Central memory CD8-positive, alpha-beta T cell (primary cell): ENCODE measurements at places on chromosomes 11 and 22.

DNA sequence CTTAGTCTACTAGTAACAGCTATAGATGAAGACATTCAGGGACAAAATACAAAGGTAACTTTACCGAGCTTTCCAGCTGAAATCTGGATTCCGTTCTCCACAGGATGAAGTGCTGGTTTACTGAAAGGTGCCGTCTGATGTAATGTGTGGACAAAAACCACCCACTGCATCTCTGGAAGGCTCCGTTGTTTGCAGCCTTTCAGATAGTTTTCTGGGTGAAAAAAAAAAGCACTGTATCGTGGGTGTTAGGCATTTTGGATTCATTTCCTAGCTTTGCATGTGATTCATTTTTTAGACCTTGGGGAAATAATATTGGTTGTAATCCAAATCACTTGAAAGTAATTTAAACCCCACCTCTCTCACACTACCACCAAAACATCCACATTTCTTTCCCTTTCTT, 10.4 kb downstream of the JAM3 start:
- no peak for DNase-seq

DNA sequence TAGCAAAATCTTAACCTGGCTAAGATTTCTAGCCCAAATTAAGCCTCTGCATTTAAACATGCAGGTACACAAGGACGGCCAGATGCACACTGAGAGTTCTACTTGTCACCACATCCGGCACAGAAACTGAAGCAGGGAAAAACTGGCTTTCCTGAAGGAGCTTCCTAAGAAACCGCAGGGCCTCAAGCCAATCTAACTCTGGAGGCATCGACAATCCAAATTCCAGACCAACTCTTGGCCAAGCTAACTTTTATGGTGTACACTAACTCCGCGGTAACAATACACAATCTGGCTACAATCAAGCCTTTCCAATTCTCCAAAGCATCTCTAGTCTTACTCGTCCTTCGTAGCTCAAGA, 1.2 kb downstream of the MSANTD2 start:
- no peak for DNase-seq

DNA sequence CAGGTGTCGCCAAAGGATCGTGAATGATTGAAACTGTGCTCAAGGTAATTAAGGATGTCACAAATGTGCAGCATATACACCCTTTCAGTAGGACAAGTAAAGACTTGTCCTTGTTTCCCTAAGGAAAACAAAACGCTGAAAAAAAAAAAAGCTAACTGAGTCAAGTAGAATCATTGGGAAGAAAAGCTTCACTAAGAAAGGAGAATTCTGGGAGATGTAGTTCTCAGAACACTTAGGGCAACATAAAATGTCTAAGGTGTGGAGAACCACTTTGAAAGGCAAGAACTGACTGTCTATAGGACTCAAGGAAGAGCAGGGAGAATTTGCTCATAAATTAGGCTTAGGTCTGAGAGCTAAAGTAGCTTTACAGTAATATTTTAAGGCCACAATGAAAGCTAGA, 2.9 kb upstream of the OR5T1 start:
- DNase-seq: no peak

DNA sequence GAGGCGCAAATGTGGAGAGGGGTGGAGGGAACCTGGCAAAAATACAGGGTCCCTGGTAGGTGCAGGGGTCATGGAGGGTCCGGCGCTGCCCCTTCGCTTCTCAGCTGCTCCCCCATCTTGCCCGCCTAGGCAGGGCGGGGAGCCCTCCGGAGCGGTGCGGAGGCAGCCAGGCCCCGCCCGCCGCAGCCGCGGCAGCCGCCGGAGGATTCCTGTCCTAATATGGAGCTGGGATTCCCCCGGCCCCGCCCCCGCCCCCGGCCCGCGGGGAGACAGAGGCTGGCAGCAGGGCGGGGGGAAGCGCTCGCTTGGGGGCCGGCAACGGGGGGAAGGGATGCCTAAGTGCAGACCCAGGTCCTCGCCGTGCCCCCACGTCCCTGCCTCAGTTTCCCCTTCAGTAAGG, 1.0 kb upstream of the NPAS4 start:
- DNase-seq: no peak

DNA sequence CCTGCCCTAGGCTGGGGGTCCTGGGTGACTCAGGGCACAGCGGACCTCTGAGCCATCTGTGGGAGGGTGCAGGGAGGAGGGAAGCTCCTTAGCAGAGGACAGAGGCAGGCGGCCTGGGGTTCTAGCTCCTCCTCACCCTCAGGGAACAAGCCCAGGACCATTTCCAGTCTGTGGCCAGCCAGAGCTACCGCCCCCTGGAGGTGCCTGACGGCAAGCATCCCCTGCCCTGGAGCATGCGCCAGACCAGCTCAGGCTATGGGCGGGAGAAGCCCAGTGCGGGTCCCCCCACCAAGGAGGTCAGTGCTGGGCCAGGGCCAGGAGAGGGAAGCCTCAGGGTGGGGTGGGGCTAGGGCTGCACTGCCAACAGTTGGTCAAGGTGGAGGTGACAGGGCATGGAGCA, 26.0 kb upstream of the LRRC10B start:
- DNase-seq: no peak

- DNase-seq: no peak
Observed at GRCh38 chr11:12803086-12803826, 129.0 kb downstream of the TEAD1 start.

DNA sequence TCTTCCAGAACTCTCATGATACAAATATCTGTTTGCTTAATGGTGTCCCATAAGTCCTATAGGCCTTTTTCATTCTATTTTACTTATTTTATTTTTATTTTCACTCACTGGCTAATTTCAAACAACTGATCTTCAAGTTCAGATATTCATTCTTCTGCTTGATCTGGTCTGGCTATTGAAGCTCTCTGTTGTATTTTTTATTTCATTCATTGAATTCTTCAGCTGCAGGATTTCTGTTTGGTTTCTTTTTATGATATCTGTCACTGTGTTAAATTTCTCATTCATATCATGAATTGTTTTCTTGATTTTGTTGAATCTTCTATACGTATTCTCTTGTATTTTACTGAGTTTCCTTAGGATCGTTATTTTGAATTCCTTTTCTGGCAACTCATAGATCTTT, 2.6 kb upstream of the OR10A3 start:
- DNase-seq: no peak

DNA sequence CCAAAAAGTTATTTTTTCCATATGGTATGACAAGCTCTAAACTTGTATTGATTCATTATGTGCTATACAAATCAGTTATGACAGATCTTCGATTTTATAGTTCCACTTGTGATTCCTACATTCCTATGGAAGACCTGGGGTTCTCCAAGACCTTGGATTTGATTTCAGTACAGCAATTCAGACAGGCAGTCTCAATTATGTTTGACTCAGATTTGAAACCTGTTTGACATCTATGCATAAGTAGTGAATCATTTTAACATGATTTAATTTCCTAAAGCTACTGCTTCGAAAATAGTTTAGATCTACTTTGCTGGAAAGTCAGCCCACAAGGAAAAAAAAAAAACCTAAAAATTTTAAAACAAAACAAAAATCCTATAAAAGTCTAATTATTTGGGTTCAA, 820.4 kb downstream of the LUZP2 start:
- no peak for DNase-seq

GRCh38 chr11:128666397-128666796, 27.5 kb upstream of the FLI1 start:
- no peak for DNase-seq

- DNase-seq: no peak
Observed at GRCh38 chr11:107710301-107710700, 1.6 kb downstream of the SLN start.

- DNase-seq: no peak
Observed at GRCh38 chr11:9304178-9304577, 10.2 kb downstream of the TMEM41B start.

DNA sequence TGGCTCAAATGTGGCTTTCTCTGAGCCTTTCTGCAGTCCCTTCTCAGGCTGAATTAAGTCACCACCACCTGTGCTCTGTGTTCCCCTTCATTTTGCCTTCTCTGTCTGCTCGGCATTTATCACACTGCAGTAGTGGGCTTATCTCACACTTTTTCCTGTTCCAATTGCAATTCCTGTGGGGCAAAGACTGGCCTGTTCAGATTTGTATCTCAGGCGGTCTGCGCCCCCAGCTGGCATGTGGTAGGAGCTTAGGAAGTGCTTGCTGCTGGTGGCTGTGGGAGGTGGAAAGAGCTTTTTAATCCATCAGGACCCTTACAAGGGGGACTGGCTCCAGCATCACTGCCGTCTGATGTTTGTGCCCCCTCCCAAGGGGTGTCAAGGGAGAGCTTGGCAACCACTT, 21.2 kb downstream of the BMAL1 start:
- DNase-seq: no peak

GRCh38 chr11:14346303-14346955, 12.6 kb downstream of the RRAS2 start:
- DNase-seq: no peak

DNA sequence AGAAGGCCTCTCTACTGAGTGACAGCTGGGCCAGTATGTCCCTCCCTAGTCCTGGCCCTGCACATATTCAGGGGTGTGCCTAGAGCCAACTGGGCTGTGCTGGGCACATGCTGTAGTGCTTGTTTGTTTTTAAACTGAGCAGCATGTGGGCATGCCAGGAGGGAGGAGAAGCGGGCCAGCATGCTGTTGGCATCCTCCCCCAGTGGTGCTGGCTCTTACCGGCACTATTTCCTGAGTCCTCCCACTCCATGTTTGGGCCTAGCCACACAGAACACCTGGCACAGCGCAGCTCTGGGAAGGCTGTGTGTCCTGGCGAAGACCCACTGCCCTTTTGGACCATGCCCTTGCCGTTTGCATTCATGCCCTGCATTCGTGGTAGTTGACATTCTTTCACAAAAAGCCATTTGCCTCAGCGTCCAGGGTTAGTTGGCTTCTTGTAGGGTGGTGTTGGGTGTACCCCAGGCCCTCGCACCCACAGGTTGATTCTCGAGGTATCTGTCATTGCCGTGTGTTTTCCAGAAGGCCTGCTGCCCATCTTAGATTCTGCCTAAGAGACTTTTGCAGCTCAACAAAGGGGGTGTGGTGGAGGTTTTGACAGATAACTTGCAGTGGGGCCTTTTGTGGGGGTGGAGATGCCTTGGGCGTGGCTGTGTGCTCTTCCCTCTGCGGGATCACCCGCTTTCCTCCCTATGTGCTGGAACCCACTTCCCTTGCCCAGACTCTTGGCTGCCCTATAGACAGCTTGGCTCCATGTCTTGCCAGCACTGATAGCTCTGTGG, 13.6 kb downstream of the DGCR8 start:
- DNase-seq: no peak

DNA sequence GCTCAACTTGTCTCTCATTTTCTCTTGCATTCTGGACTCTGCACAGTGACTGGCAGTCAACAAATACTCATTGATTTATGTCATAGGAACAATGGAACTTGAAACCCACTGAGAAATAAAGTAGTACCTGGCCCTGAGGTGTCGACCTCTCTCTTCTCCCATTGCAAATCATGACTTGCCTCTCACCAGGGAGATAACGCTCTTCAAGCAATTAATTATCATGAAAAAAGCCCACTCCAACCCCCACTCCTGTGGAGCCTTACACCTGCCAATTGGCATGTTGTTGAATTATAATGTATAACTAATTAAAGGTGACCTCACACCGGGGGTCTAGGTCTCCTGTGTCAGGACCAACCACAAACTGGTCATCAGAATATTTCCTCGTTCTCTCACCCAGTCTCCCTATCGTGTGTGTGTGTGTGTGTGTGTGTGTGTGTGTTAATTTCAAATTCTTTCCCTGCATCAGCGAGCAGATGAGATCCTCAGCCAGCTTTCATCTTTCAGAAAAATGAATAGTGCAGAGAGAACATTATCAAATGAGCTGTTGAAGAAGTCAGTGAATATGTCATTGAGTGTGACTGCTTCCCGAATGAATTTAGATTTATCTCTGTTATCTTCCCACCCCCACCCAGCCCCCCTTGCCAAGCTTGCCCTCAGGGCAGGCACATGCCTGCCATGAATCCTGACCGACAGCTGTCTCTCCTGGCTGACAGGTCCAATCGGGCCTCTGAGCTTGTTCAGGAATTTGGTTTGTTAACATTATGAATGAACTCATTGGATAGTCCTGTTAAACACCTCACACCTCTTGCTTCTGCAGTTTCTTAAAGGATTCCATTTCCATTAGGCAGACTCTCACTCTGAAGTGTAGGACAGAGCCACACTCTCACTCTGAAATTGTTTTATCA, 357.4 kb downstream of the INSC start:
- DNase-seq: no peak

DNA sequence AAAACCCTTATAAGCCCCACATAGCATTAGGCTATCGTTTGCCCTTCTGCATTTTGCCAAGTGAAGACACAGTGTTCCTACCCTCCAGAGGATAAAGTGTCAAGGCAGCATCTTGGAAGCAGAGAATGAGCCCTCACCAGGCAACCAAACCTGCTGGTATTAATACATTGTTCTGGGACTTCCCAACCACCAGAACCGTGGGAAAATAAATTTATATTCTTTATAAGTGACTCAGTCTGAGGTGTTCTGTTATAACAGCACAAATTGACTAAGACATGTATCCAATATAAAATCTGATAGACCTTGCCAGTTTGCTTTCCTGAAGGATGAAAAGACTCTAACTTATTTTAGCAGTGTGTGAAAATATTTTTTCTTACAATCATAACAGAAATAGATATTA, 792.5 kb upstream of the LRRC4C start:
- no peak for DNase-seq

- no peak for DNase-seq
Observed at GRCh38 chr11:3058753-3059664, 1.8 kb upstream of the CARS1 start.

DNA sequence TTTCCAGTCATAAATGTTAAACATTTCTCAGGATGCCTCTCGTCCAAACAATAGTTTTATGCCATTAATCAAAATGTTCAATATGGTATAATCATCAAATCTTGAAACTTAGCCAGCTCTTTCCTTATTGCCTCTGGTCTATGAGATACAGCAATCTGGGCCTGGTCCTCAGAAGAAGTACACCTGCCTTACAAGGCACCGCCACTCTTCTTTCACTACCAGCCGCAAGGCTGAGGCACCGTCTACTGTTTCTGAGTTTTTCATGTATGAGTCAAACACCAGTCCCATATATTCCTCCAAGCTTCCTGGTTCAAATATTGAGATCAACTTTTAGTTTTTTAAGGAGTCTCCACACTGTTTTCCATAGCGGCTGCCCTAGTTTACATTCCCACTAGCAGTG, 600.6 kb upstream of the FAT3 start:
- no peak for DNase-seq

DNA sequence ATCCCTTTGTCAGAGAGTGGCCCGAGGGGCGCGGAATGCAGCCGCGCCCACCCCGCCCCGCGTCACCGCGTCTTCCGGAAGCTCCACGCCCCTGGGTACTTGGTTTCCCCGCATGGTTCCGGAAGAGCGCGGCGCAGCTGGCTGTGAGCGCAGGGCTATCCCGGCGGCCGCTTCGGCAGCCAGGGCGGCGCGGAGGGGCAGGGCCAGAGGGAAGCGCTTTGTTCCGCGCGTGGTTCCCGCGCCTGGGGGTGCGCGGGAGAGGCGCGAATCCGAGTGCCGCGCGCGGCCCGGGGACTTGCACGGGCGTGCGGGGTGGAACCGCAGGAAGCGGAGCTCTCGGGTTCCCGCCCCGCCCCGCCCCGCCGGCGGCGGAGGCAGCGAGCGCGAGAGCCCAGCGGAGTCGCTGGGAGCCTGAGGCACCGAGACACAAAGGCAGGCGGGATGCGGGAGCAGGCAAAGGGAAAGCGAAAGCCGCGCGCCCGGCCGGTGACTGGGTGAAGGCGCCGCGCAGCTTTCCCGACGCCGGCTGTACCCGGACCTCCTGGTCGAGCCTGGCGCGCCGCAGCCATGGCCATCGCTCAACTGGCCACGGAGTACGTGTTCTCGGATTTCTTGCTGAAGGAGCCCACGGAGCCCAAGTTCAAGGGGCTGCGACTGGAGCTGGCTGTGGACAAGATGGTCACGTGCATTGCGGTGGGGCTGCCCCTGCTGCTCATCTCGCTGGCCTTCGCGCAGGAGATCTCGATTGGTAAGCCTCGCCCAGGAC, at the start of gene PANX1:
TSS of gene PANX1 (plus strand) at position 96 of the 766 bp plus-strand sequence. CDS start at position 568, 472 bp downstream.
- peak; percentile 53 for DNase-seq
